ENCODE measurements at places on chromosomes 5 and 9.

DNA sequence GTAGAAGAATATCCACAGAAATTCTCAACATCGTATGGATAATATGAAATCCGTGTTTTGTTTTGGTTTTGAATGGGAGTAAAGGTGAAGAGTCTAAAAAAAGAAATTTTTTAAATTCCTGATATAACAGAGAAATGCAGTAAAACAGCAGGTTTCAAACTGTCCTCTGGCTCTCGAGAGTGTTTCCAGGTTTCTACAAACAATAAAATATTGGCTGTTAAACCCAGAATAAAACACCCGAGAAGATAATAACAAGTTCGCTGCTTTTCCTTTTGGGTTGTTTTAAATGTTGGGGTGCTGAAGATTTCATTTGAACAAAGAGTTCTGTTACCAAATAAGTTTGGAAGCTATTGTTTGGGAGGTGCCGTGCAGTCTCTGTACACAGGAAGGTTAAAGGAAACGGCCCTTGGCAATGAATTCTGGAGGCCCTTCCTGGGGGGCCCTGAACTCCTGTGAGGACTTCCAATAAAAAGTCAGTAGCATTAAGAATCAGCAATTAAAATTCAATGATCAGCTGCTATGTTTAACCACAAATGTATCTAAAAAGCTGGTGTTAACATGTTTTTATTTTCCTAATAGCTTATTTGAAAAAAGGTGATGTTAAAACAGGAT lies 215.8 kb downstream of the TSSK1B start:
- DNase-seq, result no peak

GRCh38 chr5:14737291-14737690 lies 72.8 kb downstream of the OTULIN start:
- DNase-seq, result no peak

DNA sequence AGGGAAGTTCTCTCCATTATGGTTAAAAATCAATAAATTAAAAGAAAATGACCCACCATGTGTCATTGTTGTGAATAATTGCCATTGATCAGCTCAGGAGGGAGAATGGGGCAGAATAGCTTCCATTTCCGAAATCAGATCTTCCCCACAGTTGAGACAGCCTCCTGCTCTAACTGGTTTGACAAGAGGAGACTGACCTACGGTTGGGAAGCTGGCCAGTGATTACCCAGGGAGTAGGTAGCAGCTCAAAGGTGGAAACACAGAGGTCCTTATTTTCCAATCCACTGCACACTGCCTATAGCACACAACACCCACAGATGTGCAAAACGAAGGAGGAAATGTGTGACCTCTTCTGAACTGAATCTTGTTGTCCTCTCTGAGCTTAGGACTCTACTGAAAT lies 69.0 kb upstream of the DAPK1 start:
- no peak for DNase-seq

- no peak for DNase-seq
These were observed 30.4 kb downstream of the PRDM6 start for GRCh38 chr5:123119334-123119986.

- DNase-seq, result no peak
These were observed 11.0 kb downstream of the RPP25L start for GRCh38 chr9:34600908-34601307.

DNA sequence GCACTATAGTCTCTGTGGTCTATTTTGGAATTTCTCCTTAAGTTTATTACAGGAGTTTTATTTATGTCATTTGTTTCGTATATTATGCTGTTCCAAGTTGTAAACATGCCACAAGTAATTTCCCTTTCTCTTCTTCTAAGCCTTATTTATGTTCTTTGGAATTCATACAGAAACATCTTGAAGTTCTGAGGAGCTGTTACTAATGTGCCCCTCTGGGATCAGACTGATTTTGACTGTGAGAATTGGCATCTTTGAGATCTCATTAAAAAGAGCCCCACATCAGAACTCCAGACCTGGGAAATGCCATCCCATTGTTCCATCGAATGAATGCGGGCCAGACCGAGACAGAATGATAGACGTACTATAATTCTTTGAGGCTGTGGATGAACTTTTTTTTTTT lies 138.8 kb upstream of the CD180 start:
- DNase-seq, result no peak

DNA sequence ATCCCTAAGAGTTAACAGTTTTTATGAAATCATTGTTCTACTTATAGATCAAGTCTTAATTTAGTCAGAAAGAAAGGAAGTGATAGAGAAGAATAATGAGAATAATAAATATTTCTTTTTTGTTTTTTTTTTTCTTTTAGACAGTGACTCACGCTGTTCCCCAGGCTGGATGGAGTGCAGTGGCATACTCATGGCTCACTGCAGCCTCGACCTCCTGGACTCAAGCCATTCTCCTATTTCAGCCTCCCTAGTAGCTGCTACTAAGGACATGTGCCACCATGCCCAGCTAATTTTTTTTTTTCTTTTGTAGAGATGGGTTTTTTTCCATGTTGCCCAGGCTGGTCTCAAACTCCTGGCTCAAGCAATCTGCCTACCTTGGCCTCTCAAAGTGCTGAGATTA lies 11.0 kb downstream of the IFNA21 start:
- no peak for DNase-seq

DNA sequence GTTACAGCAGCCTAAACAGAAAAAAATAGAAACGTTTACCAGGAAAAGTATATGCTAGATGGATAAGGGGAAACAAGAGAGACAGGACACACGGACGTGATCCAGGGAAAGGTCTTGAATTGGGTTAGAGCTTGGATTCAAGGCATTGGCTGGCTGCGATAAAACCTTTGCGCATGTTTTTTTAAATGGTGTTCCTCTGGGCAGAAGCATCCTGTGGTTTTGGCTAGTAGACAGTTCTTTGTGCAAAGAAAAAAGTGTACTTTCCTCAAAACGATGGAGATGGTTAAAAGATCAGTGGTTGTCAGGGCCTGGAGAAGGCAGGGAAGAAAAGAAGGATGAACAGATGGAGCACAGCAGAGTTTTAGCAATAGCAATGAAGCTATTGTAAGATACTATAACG lies 37.5 kb upstream of the LIFR start:
- no peak for DNase-seq

- DNase-seq, result no peak
These were observed at the start of gene CFAP77 for GRCh38 chr9:132409828-132410528. CFAP77 (plus strand) TSS chr9:132410211; CDS start chr9:132410272, 61 bp downstream.

Data from stimulated activated CD4-positive, alpha-beta T cell treated with anti-CD3 and anti-CD28 coated beads, TNF-alpha, amount 100 ng/mL, for 4 hours (primary cell).